Cerebellar cortex (tissue), 1 donor: ENCODE measurements at places on chromosomes 5 and 9.

DNA sequence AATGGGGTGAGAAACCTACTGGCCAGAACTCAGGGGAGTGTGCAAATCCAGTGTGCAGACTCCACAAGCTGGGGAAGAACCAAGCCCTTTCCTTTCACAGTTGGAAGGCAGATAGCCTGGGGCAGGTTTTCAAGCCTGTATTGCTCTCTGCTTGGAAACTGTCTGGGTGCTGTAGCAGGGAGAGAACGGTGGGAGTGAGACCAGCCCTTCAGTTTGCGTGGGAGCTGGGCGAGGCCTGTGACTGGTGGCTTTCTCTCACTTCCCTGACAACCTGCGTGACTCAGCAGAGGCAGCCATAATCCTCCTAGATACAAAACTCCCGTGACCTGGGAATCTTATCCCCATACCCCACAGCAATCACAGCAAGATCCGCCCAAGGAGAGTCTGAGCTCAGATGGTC lies 44.9 kb upstream of the SNCAIP start:
- DNase-seq, result no peak

DNA sequence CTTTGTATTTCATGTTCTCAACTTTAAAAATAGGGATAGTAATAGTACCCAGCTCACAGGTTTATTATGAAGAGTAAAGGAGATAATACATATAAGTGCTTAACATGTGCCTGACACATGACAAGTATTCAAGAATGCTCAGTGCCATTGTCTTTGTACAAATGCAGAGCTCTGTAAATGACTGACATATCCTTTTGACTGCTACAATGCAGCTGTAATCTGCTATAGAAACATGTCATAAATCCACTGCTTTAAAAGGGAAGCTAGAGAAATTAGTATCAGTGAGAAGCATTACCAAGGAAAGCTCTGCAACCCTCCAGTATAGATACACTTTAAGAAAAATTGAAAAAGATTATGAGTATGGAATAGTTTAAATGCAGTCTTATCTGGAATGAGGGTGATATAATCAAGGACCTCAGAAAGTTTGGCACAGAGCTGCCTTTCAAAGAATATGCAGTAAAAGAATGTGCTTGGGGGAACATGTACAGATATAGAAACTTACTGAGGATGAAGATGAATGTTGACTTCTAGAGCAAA lies 17.9 kb downstream of the ERAP1 start:
- no peak for DNase-seq

- no peak for DNase-seq
These were observed 138.6 kb downstream of the TRIO start for GRCh38 chr5:14281746-14282181.

- DNase-seq, result no peak
These were observed 291.2 kb upstream of the PTPRD start for GRCh38 chr9:10903969-10904368.

- no peak for DNase-seq
These were observed 738 bp downstream of the FSTL4 start for GRCh38 chr5:133611357-133612248.

- DNase-seq, result no peak
These were observed 310.0 kb upstream of the IRX1 start for GRCh38 chr5:3285621-3286020.

DNA sequence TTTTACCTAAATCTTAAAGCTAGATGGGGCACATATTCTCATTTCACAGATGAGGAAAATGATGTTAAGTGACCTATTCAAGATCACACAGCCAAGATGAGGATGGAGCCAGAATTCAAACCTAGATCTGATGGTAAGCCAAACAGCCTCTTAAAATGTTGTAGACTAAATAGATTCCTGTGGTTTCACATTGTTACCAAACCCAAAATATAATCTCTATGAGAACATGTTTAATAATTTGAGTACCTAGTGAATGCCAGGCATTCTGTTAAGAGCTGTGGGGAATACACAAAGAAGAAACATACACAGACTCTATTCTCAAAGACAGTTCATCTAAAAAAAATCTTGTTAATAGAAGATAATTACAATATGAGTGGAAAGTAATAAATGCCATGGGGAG lies 25.2 kb downstream of the HOMER1 start:
- no peak for DNase-seq

DNA sequence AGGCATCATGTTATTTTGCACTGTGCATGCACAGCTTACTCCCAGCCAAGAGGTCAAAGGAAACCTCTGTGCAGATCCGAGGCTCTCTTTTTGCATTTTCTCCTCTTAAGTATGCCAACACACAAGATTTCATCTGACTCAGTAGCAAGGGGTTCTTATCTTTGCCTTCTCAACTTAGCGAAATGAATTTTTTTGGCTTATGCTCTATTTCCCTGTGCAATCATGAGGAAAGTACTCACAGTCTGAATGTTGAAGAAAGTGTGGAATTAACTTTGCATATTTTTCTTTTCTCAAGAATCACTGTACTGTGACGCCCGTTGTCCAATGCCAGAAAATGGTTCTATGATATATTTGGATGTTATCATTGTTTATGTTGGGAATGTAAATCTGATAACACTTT lies 173.5 kb upstream of the FBXL7 start:
- DNase-seq, result no peak

- DNase-seq, result no peak
These were observed 44.0 kb downstream of the NNT start for GRCh38 chr5:43646992-43647391.

- no peak for DNase-seq
These were observed 636.5 kb downstream of the TAF11L14 start for GRCh38 chr5:18270635-18271338.

GRCh38 chr9:115413766-115414382 lies 295.9 kb upstream of the TNC start:
- no peak for DNase-seq

DNA sequence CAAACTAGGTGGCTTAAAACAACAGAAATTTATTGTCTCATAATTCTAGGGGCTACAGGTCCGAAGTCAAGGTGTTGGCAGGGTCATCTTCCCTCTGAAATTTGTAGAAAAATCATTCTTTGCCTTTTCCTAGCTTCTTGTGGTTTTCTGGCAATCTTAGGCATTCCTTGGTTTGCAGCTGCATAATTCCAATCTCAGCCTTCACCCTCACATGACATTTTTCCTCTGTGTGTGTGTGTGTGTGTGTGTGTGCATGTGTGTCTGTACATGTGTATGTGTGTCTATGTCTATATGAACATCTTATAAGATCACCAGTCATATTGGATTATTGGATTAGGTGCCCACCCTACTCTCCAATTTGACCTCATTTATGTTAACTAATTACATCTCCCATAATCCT lies 330.6 kb downstream of the CHSY3 start:
- no peak for DNase-seq

GRCh38 chr9:100066539-100066938 lies 32.3 kb downstream of the ERP44 start:
- DNase-seq, result no peak

GRCh38 chr5:137672881-137673280 lies 63.0 kb downstream of the KLHL3 start:
- no peak for DNase-seq

GRCh38 chr9:94031380-94031779 lies 52.9 kb upstream of the PTPDC1 start:
- peak; percentile 54 for DNase-seq

- DNase-seq, result no peak
These were observed 193.3 kb downstream of the SMC2 start for GRCh38 chr9:104287253-104287878.

DNA sequence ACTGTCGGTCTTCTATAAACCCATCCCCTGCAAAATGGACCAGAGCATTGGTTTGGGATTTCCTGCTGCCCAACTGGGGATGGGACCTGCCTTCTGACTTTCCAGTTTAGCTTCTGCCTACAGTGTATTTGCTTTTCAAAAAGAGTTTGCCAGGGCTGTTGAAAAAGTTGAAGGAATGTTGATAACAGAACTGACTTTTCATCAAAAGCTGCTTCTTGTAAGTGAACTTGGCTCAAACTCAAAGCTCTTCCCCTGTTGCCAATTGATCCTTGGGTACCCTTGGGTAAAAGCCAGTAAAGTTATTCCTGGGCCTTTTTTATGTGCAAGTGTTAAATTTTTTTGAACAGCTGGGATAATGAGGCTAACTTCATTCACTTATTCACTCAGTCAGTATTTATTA lies 142.9 kb upstream of the SLC30A5 start:
- no peak for DNase-seq

DNA sequence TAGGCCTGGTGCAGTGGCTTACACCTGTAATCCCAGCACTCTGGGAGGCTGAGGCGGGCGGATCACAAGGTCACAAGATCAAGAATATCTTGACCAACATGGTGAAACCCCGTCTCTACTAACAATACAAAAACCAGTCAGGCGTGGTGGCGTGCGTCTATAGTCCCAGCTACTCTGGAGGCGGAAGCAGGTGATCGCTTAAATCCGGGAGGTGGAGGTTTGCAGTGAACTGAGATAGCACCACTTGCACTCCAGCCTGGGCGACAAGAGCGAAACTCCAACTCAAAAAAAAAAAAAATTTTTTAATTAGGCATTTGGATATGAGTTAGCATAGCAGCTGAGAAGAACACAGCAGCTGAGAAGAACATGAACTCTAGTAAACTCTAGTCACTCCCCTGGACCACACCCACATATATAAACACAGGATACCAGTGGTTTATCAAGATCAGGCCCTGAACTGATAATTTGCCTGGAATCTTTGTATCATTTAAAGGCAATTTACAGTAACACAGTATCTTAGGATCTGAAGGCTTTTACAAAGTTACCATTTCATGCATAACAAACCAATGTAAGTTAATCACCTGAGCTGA lies 4.6 kb upstream of the UGCG start:
- no peak for DNase-seq

DNA sequence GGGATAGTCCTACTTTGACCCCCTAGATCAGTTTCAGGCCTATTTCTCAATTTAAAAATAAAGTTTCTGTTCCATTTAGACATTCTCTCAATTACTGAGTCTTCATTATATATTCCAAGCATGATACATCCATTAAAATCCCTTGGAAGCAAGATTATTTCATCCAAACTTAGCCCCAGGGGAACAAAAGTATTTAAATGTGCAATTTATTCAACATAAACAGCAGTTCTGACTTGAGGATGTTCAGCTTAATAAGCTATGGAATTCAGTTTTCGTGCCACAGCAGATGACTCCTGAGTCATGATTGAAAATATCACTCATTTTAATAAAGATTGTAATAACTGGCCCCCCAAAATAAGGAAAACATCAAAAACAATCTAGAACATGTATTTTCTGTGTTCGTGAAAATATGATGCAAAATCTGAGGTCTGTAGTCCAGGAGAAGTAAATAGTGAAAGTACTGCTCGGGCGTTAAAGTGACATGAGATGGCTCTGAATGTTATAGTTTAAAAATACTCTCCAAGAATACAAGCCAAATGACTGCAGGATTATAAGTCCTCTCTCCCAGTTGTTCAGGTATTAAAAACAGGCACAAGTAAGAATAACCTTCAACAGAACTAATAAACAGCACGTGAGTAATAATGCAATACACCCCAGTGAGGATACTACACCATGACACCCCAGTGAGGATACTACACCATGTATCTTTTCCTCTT lies 67.1 kb downstream of the RETREG1 start:
- no peak for DNase-seq

- no peak for DNase-seq
These were observed 83.1 kb upstream of the IRX1 start for GRCh38 chr5:3512361-3513095.

GRCh38 chr9:128920381-128921058 lies at the start of gene PHYHD1:
PHYHD1 (plus strand) TSS chr9:128920982; CDS start chr9:128922324, 1,342 bp downstream.
- DNase-seq, result peak; percentile 39

- peak; percentile 19 for DNase-seq
These were observed 309.6 kb upstream of the CCNH start for GRCh38 chr5:87722286-87722685.

DNA sequence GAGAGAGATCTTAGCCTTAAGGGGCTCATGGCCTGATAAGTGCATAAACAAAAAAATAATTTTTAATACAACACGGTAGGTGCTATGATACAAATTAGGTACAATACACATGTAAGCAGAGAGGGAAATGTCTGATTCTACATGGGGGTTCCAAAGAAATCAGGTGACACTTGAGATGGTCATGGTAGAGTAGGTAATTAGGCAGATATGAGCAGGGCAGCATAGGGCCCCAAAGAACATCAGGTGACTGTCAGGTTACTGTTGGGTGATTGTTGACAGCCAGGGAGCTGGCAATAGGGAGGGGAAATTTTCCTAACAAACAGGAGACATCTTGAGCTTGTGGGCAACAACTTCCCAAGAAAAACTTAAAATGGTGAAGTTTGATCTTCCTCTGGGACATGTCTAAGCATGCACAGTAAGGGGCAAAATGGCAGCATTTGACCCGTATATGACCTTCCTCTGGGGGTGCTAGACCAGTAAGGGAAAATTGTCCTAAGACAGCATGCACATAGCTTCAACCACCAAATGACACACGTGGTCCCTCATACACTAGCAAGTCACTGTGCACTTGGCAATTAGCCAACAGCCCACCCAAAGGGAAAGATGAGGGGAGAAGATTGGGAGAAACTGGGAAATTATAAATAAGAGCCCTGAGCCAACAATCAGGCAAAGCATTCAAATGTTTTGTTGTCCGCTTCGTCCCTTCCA lies 37.3 kb upstream of the TENT4A start:
- no peak for DNase-seq

DNA sequence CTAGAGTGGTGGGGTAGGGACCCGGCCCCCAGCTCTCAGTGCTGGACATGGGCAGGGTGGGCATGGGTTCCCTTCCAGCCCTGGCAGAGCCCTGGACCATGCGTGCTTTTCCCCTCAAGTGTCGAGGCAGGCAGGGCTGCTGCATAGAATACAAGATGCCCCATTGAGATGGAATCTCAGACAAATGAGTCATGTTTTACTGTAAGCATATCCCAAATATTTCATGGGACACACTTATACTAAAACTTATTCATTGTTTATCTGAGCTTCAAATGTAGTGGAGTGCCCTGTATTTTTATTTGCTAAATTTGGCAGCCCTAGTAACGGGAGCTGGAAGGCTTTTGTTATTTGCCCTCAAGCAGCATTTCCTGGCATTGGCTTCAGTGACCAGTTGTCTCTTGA lies 3.2 kb upstream of the RNU6ATAC start:
- no peak for DNase-seq

DNA sequence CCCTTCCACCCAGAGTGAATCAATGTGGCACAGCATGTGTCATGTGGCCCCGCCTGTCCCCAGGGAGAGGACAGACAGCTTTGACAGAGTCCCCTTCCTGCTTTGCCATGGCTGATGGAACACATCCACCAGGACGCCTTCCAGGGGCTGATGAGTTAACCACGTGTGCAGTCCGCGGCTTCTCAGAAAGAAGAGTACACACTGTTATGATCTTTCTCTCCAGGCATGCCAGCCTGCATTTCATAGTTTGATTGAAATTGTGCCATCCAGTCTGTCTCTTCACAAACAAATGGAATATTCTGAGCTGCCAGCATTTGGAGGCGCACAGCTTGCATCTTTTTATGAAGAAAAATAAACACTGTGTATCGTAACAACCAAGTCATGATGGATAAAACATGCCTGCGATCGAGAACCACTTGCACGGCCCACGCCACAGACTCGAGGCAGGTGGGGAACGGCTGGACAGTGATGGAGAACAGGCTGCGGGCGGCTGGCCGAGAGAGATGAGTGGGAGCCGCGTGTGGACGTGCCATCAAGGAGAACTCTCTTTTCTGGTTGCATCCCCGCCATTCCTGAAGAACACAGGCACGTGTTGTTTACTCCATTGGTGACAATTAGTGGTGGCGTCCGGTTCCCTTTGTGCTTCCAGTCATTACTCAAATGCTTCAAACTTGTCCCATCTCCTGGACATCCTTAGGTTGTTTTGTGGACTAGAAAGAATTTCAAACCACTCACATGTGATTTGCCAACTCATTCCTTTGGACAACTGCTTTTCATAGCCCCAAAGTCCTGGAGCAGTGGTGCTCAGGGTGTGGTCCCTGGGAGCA lies 220.2 kb downstream of the AGTPBP1 start:
- DNase-seq, result peak; percentile 84
